ENCODE measurements at places on chromosomes 11 and 22.
A peak's percentile ranks its signal among the peaks of the same experiment; 100 is the strongest.

GRCh38 chr11:3613998-3614741, 27.6 kb downstream of the ART5 start:
- ATAC-seq, result peak; percentile 35

- no peak for ATAC-seq
These were observed 16.4 kb downstream of the KIAA0930 start for GRCh38 chr22:45224331-45224730.

DNA sequence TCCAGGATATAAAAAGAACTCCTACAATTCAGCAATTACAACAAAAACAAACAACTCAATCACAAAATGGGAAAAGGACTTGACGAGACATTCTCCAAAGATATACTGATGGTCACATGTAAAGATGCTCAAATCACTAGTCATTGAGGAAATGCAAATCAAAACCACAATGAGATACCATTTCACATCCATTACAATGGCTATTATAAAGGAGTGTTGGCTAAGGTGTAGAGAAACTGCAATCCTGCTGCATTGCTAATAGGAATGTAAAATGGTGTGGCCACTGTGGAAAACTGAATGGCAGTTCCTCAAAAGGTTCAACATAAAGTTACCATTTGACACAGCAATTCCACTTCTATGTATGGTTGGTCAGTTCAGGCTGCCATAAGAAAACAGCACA, 11.8 kb upstream of the TBCEL start:
- ATAC-seq, result no peak

GRCh38 chr22:43434275-43434927, 22.6 kb downstream of the MPPED1 start:
- ATAC-seq, result no peak

- no peak for ATAC-seq
These were observed 4.0 kb upstream of the INS start for GRCh38 chr11:2164861-2165555.

DNA sequence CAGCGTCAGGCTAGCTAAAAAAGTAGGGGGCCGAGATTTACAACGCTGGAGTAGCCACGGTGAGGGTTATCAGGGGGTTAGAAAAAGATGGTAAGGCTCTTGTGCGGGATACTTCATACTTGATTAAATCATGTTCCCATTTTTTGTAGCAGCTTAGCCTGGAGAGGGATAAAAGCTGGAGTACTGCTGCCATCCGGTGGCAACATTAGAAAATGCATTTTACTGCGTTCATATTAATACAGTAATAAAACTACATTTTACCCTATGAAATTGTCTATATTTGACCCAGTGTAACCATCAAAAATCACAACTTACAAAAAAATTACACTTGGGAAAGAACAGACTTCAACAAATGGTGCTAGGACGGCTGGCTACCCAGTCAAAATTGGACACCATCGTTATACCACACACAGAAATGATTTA, 17.3 kb downstream of the RPUSD4 start:
- ATAC-seq, result no peak

GRCh38 chr11:40274017-40274416, 1185.4 kb downstream of the LRRC4C start:
- ATAC-seq, result no peak

- ATAC-seq, result no peak
These were observed 627.0 kb downstream of the KCNA4 start for GRCh38 chr11:29389793-29390192.

GRCh38 chr11:36002796-36003195, 58.9 kb downstream of the LDLRAD3 start:
- ATAC-seq, result no peak
